ENCODE measurements at places on chromosomes 16 and 17. TPM values are rescaled to one million over a fixed set of nuclear protein-coding genes. Genes with fewer than 3 reads are reported as not detected.

The TSC2 gene
- 31.9 TPM for total RNA-seq

The ARHGDIG gene
- total RNA-seq = 2.2 TPM

The PLCD3 gene
- total RNA-seq = 216 TPM

The VASN gene
- total RNA-seq = 8.0 TPM

The KRT33A gene
- not detected for total RNA-seq

The NPIPA5 gene
- total RNA-seq = 5.5 TPM

The TNFSF12 gene
- total RNA-seq = 12.5 TPM

The CORO6 gene
- 6.8 TPM for total RNA-seq

The HIGD1B gene
- total RNA-seq = not detected
